ENCODE measurements at places on chromosomes 16 and 17. TPM values are rescaled to one million over a fixed set of nuclear protein-coding genes. Genes with fewer than 3 reads are reported as not detected.

Gene ATP6V0A1
- 36.7 TPM for total RNA-seq

Gene PNMT
- total RNA-seq: 0.53 TPM

Gene PLA2G10
- 0.37 TPM for total RNA-seq

Gene CDH8
- total RNA-seq: 0.74 TPM

Gene SPNS3
- total RNA-seq: not detected

Gene AIPL1
- not detected for total RNA-seq

Gene SLC38A8
- total RNA-seq: not detected

Gene TNFRSF13B
- not detected for total RNA-seq

Gene ZNF213
- total RNA-seq: 7.1 TPM

Gene KRTAP4-1
- 0.24 TPM for total RNA-seq

Gene DPEP1
- 1.5 TPM for total RNA-seq

Gene AANAT
- 0.31 TPM for total RNA-seq

Gene CDIP1
- 14.2 TPM for total RNA-seq

Gene SPAG7
- 66.7 TPM for total RNA-seq

Gene NFAT5
- total RNA-seq: 9.5 TPM

Gene IL17C
- not detected for total RNA-seq

Gene CDH11
- 0.64 TPM for total RNA-seq

Gene PARD6A
- total RNA-seq: 1.7 TPM

Gene CA5A
- total RNA-seq: not detected

Gene MYO15B
- 31.9 TPM for total RNA-seq

Gene TBC1D3C
- not detected for total RNA-seq

Gene AKAP1
- 55.6 TPM for total RNA-seq

Gene C16orf46
- 0.40 TPM for total RNA-seq

Gene CRHR1
- 0.07 TPM for total RNA-seq

Gene CHRNB1
- 6.9 TPM for total RNA-seq

Gene GP1BA
- not detected for total RNA-seq

All from A549 treated with dexamethasone at 1 μM for 4 hours (cell line).